ENCODE measurements at places on chromosomes 12 and 14. TPM values are rescaled to one million over a fixed set of nuclear protein-coding genes. Genes with fewer than 3 reads are reported as not detected.

GRCh38 chr12:79535751-79536150, 155.0 kb downstream of the PAWR start:
- no peak for DNase-seq

- no peak for DNase-seq
These were observed 11.6 kb downstream of the VRK1 start for GRCh38 chr14:96808619-96809406.

- DNase-seq = no peak
These were observed 117.6 kb downstream of the SLC35F4 start for GRCh38 chr14:57748279-57748678.

GRCh38 chr12:2456813-2457186, 338.0 kb upstream of the FKBP4 start:
- no peak for DNase-seq

GRCh38 chr12:60205500-60205899, 609.7 kb downstream of the SLC16A7 start:
- no peak for DNase-seq

DNA sequence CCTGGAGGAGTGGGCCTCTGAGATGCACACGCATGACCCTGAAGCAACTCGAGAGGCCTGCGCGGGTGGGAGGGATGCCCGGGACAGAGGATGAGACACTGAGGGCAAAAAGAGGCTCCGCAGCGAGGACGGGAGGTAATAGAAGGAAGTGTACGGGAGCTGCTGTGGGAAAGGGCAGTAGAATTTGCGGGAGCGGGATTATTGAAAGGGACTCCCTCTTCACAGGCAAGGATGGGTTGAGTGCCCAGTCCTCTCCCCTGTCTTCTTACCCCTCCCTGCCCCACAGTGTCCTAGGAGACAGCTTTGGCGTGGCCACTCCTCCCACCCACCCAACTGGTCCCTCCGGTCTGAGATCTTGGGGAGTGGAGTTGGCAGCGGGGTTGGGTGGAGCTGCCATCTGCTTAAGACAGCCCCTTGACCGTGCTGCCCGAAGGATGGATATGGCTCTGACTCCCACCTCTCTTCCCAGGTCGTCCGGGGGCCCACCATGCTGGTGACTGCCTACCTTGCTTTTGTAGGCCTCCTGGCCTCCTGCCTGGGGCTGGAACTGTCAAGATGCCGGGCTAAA, 15.7 kb upstream of the ESPL1 start:
- no peak for DNase-seq

DNA sequence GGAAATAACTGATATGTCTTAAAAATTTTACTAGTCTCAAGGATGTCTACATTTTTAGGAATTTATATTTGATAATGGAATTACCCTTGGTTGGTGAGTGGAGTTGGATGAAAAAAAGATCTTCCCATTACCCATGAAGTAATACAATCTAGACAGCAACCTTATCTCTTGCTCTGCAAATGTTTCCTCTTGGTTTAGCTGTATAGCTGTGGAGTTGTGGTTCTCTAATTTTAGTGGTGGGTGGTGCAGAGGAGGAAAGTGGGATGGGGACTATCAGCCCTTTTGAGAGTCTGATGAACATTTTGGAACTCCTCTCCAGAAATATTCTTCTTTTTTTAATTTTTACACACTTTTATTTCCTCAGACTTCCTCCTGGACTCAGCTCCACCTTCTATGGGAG, 17.1 kb downstream of the SPX start:
- DNase-seq = no peak

- no peak for DNase-seq
These were observed 71.4 kb downstream of the RBM19 start for GRCh38 chr12:113894697-113895096.

- DNase-seq = no peak
These were observed 850.9 kb upstream of the MDGA2 start for GRCh38 chr14:48526307-48526706.

DNA sequence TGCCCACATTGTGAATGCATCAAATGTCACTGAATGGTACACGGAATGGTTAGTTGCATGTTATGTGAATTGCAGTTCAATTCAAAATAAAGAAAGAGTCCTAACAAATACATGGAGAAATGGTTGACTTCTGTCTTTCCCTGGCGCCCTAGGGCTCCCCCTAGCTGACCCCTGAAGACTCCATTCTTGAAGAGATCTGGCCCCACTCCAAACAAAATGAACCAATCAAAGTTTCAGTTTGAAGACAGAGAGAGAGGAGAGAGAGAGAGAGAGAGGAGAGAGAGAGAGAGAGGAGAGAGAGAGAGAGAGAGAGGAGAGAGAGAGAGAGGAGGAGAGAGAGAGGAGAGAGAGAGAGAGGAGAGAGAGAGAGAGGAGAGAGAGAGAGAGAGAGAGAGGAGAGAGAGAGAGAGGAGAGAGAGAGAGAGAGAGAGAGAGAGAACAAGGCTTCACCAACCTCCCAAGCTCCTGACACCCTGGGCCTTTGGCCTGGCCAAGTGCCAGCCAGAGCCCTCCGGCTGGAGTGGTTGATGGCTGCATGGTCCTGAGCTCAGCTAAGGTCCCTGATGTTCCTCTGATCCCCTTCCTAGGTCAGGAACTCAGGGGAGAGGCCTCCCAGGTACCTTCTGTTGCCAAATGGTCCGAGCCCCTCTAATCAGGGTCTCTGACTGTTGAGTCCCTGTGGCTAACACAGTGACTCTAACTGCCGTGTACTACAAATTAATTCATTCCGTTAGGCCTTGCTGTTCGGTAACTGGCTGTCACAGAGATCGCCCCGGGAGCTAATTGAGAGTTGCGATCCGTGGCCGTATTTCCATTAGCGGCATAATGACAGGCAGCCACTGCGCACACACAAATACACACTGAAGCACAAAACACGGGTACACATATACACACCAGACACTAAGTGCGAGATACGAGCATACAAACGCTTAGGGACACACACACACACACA, 188.8 kb downstream of the ESRRB start:
- DNase-seq = no peak

DNA sequence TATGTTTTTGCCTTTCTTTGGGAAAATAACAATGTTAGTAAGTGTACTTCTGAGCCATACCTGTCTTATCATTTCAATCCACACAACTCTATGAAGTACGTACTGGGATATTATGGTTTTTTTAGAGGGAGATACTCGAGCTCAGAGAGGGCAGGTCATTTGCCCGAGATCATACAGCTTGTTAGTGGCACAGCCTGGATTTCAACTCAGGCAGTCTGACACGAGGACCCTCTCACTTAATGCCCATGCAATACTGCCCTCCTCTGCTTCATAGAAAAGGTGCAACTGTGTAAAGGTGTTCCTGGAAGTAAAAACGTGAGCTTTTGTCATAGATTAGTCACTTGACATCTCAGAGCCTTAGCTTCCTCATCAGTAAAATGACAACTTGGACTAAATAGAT, 128.0 kb downstream of the NDUFA12 start:
- DNase-seq = no peak

DNA sequence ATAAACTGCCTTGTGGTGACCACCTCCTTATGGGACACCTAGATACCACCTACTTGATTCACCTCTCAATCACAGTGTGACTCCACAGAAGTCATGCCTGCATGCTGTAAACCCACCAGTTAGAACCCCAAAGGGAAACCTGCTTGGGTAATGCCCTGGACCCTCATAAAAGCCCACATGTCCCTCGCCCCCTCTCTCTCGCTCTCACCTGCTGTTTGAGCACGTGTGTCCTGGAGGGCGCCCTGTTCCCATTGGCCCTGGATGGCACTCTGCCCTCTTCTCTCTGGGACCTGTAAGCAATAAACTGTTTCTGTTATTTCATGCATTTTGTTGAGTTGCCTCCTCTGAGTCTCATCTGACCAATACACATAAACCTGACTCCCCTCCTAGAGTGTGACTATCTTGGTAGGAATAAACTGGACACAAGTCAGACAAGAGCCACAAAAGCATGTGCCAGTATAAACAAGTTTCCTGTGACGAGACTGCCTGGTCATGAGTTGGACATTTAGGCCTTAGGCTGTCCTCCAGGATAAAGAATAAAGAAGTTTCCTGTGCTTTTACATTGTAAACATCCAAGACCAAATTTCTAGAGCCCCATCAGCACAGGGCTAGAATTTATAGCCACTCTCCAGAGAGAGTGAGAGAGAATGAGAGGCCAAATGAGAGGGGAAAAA, 8.6 kb downstream of the IFI27L2 start:
- DNase-seq = no peak

GRCh38 chr12:25960143-25960542, 1.7 kb downstream of the RASSF8 start:
- no peak for DNase-seq

DNA sequence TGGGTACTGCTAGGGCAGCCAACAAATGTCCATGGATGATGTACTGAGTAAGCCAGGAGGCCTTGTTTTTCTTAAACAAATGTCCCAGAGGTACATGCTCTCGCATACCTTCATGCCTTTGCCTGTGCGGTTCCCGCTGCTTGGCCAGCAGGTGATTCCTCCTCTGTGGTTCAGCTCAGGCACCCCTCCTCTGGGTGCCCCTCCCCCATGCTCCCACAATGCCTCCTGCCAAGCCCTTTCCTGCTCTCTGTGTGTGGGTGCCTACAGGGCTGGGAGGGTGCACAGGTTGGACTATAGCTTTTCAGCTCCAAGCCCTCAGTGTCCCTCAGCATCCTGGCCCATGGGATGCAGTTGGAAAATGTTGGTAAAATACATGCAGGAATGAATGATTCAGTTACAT, 23.5 kb downstream of the ASB2 start:
- no peak for DNase-seq

GRCh38 chr12:112573141-112573540, 154.4 kb downstream of the PTPN11 start:
- no peak for DNase-seq

GRCh38 chr14:22569737-22570131, 19.3 kb downstream of the DAD1 start:
- DNase-seq = no peak

- DNase-seq = no peak
These were observed 541.6 kb downstream of the TMEM121 start for GRCh38 chr14:106067935-106068334.

DNA sequence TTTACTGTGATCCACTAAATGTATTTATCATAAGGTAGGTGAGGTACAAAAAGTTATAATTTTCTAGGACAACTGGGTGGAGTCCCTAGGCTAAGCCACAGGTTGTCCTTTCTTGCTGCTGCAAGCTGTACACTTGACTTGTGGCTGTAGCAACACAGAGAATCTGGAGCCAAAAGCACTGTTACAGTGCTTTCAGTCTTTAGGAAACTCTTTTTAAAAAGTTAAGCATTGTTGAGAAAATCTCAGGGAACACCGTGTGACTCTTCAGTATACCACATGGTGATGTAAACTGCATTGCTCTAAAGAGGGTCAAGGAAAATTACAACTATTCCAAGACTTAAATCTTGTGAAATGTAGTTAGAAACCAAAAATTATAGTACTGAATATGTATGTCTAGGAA, 11.4 kb downstream of the SLC15A5 start:
- DNase-seq = no peak

DNA sequence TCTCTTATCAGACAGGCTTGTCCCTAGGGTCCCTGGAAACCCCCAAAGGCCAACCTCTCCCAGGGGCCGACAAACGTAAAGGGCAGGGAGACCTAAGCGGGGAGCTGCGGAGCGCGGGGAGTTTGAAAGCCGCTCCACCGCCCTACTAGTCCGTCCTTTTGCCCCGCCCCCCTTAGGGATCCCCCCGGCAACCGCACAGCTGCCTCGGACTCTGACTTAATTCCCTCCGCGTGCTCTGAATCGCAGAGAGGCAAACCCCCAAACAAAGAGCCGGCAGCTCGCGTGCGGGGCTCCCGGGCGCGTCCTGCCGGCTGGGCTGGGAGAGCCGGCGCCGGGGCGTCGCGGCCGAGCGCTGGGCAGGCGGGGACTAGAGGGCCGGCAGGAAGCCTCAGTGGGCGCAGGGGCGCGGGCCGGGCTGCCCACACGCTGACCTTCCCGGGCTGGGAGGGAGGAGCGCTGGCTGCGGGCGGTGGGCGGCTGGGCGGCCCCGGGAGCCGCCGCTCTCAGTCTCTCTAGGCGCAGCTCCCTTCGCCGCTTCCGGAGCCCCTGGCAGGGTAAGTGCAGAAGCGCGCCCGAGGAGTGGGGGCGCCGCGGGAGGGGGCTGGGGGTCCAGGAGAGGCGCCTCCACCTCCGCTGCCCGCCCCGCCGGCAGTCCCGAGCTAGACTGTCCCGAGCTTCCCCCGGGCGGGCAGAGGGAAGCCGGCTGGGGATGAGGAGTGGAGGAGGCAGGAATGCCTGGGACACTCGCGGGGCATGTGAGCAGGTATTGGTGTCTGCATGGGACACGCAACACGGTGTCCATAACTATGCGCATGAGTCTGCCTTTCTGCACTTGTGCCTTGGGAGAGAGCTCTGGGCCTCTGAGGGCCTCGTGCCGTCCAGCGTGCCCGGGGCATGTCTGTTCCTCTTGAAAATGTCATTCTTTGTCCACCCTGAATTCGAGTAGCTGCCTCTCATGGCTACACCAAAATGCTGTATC, at the start of gene TSPAN11:
TSPAN11 (plus strand) TSS at position 506 of the 979 bp plus-strand sequence. CDS start 27,244 bp downstream, outside the sequence.
- DNase-seq = no peak

DNA sequence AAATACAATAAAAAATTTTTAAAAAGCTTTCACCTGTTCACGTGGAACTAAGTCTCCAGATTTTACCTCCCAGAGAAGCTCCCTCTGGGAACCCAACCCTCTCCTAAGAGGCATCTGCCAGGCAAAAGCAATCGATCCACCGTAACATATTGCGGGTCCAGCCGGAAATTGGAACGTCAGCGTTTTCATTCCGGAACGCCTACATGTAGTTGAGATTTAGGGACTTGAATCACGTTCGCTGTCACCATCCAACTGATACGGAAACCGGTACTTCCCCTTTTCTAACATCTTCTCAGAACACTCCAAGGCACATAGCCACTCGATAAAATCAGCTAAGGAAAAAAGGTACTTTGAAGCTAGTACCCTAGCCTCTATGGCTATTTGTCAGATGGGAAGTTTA, 70.3 kb downstream of the COX16 start:
- DNase-seq = no peak

- DNase-seq = no peak
These were observed 2.0 kb downstream of the PAX9 start for GRCh38 chr14:36663404-36664321.

DNA sequence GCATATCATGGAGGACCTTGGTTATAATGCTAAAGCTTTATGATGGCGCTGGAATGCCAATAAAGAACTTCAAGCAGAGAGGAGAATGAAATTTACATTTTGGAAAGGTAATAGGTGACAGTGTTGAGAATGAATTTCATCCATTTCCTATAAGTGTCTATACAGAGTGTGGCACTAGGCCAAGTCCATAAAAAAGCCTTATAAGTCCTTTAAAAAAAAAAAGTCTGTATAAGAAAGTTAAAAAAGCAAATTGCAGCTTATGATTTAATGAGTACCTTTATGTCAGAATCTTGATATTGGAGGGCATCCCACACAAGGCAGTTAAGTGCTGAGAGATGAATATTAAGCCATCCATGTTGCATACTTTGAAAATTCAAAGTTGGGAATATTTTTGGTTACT, 62.4 kb downstream of the ATF7IP start:
- no peak for DNase-seq

GRCh38 chr12:64707362-64707761, 51.8 kb downstream of the GNS start:
- no peak for DNase-seq

GRCh38 chr14:66974397-66975025, 214.7 kb upstream of the GARIN2 start:
- DNase-seq = no peak

Gene POTEG
- polyA plus RNA-seq = not detected

Gene RERGL
- 0.69 TPM for polyA plus RNA-seq

Gene IL22
- not detected for polyA plus RNA-seq

Gene ACOT4
- 0.73 TPM for polyA plus RNA-seq

Gene MYF6
- polyA plus RNA-seq = 0.13 TPM

Gene TBC1D30
- 4.3 TPM for polyA plus RNA-seq

Gene PTPRO
- 1.2 TPM for polyA plus RNA-seq

Measured in left lung (tissue), 14 donors.